Central memory CD4-positive, alpha-beta T cell (primary cell): ENCODE measurements at places on chromosomes 2 and 18.

GRCh38 chr2:148930046-148930775 is 55.2 kb downstream of the KIF5C start:
- DNase-seq = no peak

GRCh38 chr2:111884592-111884964 is 585 bp upstream of the ANAPC1 start:
- DNase-seq = no peak

DNA sequence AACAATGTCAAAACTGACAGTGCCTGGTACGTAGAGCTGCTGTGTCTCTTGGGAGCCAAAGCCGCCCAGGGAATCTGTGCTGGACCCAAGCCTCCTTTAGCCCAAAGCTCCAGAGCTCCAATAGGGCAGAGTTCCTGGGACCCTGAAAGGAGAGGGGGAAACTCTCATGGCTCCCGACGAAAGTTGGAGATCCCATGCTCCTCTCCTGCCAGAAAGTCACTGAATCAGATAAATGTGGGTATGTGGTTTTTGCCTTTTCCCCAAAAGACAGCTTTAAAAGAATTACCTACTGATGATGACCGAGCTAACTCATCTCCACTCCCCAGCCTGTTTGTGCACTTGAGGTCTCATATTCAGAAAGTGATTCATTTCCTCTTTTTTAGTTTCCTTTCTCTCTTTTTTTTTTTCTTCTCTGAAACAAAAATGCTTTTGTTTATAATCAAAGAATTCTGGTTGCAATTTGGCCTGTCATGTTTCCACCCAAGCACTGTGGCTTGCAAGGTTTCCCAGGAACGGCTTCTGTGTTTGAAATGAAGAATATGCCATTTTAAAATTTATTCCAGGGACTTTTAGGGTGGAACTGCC is 14.1 kb upstream of the PMAIP1 start:
- no peak for DNase-seq

- DNase-seq = no peak
Observed at GRCh38 chr2:127039387-127040031, 67.4 kb downstream of the BIN1 start.

DNA sequence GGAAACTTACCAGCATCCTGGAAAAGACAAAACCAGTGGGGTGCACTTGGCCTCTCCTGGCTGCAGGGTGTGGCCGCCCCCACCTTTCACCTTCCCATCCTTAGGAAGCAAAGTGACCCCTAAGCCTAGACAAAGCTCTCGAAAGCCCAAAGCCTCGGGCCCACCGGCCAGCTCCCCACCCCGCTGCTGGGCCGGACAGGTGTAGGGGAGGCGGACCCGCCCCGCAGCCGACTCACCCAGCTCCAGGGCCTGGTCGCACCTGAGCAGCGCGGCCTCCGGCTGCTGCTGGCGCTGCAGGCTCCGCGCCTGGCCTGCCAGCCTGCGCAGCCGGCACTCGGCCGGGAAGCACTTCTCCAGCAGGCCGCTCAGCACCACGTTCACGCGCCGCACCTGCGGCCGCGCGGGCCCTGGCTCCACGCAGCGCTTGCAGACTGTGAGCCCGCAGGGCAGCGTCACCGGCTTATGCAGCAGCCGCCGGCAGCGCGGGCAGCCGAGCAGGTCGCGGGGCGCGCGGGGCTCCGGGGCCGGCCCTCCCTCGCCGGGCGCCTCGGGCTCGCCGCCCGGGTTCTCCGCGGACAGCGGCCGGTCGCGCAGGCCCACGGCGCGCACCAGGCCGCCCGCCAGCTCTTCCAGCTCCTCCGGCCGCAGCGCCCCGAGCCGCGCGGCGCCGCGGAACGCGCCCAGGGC is 979 bp downstream of the LONRF2 start:
- DNase-seq = no peak

- no peak for DNase-seq
Observed at GRCh38 chr2:222427646-222428301, 3.4 kb downstream of the SGPP2 start.

DNA sequence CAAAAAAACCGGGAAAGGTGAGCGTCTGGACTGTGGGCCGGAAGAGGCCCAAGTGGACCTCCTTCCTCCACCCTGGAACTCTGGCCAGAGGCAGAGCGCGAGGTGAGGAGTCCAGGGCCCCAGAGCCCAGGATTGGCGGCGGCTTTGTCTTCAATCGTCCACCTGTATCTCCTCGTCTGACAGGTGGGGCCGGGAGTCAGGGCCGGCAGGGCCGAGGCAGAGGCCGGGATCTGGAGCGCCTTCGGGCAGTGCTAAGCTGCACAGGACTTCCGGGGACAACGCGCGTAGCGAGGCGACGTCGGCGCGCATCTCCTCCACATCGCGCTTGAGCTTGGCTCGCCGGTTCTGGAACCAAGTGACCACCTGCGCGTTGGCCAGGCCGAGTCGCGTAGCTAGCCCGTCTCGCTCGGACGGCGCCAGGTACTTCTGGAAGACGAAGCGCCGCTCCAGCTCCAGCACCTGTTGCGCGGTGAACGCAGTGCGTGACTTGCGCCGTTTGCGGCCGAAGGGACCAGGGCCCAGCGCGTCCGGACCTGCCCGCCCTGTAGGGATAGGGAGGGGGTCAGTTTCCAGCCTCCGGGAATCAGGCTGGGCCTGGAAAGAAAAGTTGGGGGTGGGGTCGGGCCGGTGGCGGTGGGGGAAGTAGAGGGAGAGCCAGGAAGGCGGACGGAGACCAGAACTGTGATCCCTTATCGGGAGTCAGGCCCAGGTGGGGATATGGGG is 1.5 kb downstream of the LBX2 start:
- no peak for DNase-seq

DNA sequence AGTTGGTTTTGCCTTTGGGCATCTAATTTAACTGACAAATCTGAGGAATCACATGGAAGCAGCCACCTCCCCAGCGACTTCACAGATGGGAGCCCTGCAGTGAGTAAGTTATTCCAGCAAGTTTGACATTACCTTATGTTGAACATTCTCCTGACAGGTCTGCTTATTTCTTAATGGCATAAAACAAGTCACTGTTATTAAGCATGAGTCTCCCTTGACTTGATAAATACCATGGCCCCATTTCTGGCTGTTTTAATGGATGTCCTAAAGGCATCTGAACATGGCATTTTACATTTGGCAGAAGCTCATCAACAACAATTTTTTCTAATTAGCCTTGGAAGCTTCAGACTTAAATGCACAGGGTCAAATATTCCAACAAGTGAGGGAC is 92.6 kb upstream of the CREB1 start:
- DNase-seq = no peak

GRCh38 chr2:173090276-173090877 is 14.7 kb downstream of the MAP3K20 start:
- DNase-seq = no peak

DNA sequence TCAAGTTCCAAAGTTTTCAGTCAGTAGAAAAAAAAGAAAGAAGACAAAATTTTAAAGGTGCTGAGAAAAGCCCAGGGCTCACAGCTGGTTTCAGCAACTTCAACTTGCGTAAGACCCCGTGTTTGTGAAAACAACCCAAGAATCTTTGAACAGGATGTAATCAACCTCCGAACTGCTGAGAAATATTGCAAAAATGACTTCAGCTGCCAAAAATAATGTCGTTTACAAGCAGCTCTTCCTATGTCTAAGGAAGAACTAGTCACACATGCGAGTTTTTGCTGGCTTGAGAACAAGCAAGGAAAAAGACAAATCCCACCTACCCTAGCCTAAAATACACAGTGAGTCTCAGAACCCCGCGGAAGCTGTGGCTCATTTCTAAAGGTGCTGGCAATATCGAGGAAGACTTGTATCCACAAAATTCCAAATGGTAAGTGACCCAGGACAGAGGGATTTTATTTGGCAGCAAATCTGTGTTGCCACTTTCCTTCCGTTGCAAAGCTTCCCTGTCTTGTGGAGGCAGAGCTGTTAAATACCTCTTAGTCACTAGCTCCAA is 59.8 kb upstream of the SLC8A1 start:
- no peak for DNase-seq

DNA sequence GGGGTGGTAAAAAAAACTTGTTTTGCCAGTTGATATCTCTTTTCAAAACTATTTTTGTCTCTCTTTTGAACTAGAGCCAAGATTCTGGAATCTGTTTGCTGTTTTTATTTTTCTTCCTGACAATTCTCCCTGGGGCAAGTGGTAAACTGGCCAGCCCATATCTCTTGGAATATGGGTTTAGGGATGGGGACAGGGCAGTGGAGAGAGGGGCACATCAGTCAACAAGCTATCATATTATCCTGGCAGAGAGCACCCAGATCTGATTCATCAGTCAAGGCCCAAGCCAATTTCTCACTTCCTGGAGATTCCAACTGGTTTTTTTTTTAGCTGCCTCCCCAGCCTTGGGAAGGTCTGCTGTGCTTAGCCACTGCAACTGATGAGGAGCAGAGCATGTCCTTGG is 52.3 kb downstream of the ARHGAP28 start:
- no peak for DNase-seq

GRCh38 chr2:187964746-187965145 is 326.9 kb upstream of the GULP1 start:
- no peak for DNase-seq

GRCh38 chr2:224042191-224042696 is 3.2 kb upstream of the SERPINE2 start:
- no peak for DNase-seq

GRCh38 chr2:228628682-228629081 is 447.2 kb upstream of the SPHKAP start:
- DNase-seq = no peak

GRCh38 chr2:116545286-116546068 is 1269.0 kb upstream of the DDX18 start:
- DNase-seq = no peak

GRCh38 chr18:77161383-77161782 is 28.8 kb upstream of the MBP start:
- no peak for DNase-seq

- no peak for DNase-seq
Observed at GRCh38 chr2:42979870-42980763, 187.7 kb upstream of the HAAO start.

DNA sequence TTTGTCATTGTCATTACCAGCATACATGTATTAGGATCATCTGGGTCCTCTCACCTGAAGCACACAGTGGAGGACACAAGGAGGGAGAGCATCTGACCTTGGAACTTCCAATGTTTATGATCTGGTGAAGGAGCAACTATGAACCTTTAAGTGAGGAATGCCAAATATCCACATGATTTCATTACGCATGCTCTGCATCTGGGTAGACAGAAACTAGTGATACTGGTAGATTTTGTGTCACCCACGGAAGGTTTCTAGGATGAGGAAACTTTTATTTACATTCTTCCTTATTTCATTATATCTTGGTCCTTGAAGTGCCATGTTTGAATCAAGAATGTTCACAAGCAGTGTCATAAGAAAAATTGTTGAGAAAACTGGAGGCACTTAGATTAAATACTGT is 32.1 kb downstream of the SPC25 start:
- DNase-seq = no peak

DNA sequence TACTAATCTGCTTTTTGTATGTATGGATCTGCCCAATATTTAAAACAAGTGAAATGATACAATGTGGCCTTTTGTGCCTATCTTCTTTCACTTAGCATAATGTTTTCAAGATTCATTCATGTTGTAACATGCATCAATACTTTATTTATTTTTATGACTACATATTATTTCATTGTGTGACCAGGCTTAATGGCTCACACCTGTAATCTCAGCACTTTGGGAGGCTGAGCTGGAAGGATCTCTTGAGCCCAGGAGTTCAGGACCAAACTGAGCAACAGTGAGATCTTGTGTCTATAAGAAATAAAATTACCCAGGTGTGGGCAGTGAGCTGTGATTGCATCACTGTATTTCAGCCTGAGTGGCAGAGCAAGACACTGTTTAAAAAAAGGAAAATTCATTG is 33.2 kb downstream of the SPOPL start:
- DNase-seq = no peak

GRCh38 chr2:240140920-240141319 is 462 bp upstream of the OTOS start:
- DNase-seq = no peak

- DNase-seq = no peak
Observed at GRCh38 chr18:63858456-63858855, 29.0 kb upstream of the SERPINB2 start.

DNA sequence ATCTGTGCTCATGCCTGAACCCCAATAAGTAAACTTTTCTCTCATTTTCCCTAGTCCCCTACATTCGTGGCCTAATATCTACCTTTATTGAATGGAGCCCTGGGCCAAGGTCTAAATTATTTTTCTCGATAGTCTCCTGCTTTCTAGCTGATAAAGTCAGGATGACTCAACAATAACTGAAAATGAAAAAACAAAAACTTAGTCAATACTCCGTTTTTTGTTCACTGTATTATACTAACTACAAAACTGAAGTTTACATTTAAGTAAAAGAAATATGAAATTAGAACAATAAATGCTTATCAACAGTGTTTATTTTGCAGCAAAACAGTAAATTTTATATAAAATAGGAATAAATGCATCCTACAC is 32.2 kb downstream of the AOX1 start:
- DNase-seq = no peak

DNA sequence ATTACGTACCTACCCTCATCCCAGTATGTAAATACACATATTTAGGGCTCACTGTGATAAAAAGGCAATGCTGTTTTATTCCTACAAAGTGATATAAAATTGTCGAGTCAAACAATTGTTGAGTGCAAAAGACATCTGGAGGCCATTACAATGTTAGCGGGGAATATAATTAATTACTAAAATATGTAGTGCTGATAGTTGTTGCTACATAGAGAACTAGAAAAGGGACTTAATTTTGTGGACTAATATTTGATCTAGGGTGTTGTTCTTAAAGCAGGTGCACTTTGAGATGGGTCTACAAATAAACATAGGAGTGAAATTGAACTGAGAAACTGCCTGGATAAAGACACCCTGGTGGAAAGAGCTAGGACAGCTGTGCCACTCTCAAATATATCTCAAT is 300.1 kb downstream of the NOL4 start:
- no peak for DNase-seq

GRCh38 chr2:71409611-71410010 is 43.8 kb upstream of the DYSF start:
- DNase-seq = no peak

DNA sequence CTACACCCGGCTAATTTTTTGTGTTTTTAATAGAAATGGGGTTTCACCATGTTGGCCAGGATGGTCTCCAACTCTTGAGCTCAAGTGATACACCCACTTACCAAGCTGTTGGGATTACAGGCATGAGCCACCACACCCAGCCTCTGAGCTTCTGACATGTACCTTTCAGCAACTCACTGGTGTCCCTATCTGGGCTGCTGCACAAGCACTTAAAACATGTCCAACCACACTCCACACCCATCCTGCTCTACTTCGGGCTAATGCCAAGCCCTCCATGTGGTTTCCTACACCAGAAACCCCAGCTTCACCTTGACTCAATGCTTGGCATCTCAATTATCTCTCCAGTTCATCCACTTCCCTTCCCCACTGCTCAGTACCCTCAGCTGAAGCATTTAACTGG is 22.4 kb upstream of the ARMC9 start:
- DNase-seq = no peak

DNA sequence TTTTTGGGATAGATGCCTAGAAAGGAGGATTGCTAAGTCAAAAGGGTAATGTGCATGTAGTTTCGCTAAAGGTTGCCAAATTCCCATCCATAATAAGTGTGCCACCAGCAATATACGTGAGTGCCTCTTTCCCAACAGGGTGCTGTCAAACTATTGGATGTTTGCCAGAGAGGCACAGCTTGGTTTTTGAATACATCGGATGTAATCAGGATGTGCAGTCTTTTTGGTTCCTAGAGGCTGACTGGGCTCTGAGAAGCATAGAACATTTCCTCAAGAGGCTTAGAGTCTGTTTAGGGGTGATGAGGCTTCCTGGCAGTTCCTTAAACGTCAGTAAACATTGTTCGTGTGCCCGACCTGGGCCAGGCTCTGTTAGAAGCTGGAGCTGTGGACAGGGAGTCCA is 28.0 kb downstream of the AGAP1 start:
- no peak for DNase-seq

GRCh38 chr2:102159295-102159694 is 16.7 kb downstream of the IL1R1 start:
- no peak for DNase-seq
